Left ventricle myocardium superior (tissue), 1 donor: ENCODE measurements at places on chromosomes 2 and 18.

- no peak for DNase-seq
Measured at GRCh38 chr2:24945907-24946306, 25.8 kb downstream of the DNAJC27 start.

GRCh38 chr18:36717422-36718110, 111.2 kb downstream of the TPGS2 start:
- DNase-seq, result no peak

GRCh38 chr2:39153312-39153711, 32.5 kb upstream of the SOS1 start:
- no peak for DNase-seq

DNA sequence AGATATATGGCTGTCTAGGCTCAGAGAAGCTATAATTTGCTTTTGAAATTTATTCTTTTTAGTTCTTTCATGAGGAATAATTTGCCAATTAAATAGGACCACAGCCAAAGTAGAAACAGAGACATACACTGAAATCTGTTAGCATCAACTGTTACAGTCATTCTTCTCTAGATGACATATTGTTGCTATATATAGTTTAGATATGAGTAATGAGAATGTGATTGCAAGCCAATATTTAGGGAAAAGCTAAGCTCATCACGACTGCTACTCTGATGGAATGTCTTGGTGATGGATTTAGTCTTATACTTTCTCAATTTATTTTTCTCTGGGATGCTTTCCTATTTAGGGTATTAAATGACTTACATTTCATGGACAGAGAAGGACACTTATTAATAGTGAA, 259.1 kb downstream of the LNPK start:
- no peak for DNase-seq

DNA sequence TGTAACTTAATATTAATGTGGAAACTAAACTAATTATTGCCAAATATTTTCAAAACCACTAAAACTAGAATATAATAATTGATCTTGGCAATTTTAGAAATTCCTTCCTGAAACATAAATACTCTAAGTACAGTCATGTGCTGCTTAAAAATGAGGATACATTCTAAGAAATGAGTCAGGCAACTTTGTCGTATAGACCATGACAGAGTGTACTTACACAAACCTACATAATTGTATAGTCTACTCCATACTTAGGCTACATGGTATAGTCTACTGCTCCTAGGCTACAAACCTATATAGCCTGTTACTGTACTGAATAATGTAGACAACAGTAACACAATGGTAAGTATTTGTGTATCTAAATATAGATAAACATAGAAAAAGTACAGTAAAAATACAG, 27.6 kb downstream of the FEZ2 start:
- DNase-seq, result no peak

DNA sequence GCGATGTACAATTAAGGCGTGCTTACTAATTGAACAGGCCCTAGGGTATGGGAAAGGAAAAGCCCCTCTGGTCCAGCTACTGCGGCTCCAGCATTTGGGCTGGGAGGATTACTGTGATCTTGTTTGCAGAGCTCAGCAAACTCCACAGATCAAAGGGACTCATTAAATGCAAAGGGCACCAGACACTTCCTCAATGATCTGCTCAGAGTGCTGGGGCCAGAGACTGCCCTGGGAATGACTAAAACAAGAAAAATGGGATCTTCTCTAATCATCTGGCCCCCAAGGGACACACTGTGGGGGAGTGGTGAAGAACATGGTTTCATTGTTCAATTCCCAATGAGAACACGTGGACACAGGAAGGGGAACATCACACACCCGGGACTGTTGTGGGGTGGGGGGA, 85.0 kb downstream of the MARCHF4 start:
- no peak for DNase-seq

- no peak for DNase-seq
Measured at GRCh38 chr2:137444970-137445369, 519.3 kb upstream of the HNMT start.

- DNase-seq, result no peak
Measured at GRCh38 chr18:58100154-58100553, 56.1 kb downstream of the NEDD4L start.

GRCh38 chr2:187655001-187655400, 100.8 kb upstream of the TFPI start:
- DNase-seq, result no peak

- no peak for DNase-seq
Measured at GRCh38 chr2:134287323-134287722, 33.5 kb downstream of the MGAT5 start.

- no peak for DNase-seq
Measured at GRCh38 chr2:45131587-45131986, 122.3 kb upstream of the SIX2 start.

- peak; percentile 48 for DNase-seq
Measured at GRCh38 chr18:22711192-22711685, 221.9 kb upstream of the RBBP8 start.

- DNase-seq, result no peak
Measured at GRCh38 chr2:198063242-198063641, 258.8 kb downstream of the PLCL1 start.

DNA sequence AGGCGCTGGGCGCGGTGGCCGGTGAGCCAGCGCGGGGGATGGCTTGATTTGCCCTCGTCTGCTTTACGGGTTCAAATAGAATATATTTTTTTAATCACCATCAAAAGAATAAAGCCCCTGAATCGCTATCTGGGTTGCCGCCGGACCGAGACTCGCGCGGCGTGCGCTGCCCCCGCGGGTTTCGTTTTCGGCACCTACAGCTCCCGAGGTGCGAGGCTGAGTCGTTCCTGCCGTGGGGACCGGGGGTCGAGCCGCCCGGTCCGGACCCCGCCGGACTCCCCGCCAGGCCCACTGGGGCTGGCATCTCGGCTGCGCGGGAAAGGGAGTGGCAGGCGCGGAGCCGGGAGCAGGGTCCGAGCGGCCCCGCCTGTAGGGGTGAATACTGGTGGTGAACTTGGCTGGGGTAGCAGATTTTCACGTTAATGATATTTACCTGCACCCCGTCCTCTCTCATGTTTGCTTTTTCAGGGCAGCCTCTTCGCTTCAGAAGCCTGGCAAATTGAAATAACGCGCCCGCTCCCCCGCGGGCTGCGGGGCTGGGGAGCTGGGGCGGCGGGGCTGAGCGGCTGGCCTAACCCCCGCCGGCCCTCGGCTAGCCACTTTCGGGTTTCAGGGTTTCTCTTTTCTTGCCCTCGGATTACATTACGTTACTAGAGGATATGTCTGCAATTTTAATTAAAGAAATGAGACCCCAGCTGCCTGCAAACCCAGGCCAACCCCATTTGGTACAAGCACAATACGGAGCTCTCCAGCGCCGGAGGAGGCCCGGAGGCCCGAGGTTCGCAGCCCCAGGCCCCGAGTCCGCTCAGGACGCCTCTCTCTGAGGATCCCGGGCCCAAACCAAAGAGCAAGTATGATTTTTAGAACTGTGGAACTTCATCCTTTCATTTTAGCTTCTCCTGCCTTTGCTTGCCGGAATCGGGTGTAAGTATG, 1.7 kb upstream of the CELF4 start:
- no peak for DNase-seq

DNA sequence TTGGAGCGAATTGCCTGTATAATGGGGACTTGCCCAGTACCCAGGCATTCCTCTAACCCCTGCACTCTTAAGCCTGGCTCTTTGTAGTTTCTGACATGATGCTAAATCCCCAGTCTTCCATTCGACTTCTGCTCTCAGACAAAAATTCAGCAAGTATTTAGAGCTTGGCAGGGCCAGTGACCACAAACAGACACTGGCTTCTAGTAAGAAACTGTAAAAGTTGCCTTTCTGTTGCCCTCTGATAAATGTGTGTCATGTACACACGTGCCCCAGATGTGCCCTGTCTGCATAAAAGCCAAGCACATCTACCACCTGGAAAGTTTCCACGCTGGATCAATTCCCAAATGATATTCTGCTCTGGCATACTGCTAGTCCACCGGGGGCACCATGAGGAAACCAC, 18.0 kb downstream of the PAX3 start:
- no peak for DNase-seq

DNA sequence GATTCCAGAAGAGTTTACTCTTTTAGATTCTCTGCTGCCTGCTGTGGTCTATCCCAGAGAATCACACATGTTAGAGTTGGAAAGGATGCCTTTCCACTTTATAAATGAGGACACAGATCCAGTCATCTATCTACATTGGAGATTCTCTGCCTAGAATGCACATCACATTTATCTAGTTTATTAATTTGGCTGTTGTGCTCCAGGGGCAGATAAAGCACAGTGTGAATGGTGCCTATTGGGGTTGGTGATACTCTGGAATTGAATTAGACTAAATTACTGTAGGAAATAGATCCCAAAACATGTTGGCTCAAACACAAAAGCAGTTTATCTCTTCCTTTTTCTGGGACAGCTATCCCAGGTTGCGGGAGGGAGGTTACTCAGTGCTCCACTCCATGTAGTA, 14.9 kb downstream of the SIX2 start:
- no peak for DNase-seq

GRCh38 chr2:202140522-202141252, 67.6 kb downstream of the KIAA2012 start:
- DNase-seq, result no peak

- DNase-seq, result no peak
Measured at GRCh38 chr2:33073018-33073417, 126.3 kb downstream of the LTBP1 start.

DNA sequence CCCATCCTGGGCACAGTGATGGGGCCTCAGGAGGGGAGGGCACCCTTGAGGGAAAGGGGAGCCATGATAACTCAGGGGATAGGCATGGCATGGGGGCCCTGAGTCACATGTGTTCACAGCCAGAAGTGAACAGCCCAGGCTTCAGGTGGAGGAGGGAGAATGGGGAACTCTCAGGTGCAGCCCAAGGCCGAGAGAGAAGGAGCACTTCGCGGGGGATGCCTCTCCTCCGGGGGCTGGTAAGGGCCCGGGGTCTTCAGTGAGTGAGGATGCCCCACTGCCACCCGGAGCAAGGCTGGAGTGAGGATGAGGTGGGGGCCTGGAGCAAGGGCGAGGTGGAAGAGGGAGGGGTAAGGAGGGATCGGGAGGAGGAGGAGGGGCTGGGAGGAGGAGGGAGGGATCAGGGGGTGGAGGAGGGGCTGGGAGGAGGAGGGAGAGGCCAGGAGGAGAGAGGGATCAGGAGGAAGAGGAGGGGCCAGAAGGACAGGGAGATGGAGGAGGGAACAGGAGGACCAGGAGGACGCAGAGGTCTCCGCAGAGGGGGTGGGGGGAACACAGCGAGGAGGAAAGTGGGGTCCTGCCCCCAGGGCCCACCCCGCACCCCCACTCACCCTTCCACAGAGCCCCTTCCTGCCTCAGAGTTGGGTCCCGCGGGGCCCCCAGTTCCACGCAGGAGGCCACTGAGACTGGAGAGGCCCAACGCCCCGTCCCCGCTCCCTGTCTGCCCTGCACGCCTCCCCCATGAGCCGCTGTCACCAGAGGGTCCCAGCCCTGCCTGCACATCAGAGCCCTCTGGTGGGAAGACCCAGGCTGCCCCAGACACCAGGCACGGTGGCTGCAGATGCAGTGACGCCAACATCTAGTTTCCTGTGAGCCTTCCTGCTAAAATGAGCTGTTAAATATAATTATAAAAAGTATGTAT, 42.8 kb downstream of the RAMP1 start:
- no peak for DNase-seq

DNA sequence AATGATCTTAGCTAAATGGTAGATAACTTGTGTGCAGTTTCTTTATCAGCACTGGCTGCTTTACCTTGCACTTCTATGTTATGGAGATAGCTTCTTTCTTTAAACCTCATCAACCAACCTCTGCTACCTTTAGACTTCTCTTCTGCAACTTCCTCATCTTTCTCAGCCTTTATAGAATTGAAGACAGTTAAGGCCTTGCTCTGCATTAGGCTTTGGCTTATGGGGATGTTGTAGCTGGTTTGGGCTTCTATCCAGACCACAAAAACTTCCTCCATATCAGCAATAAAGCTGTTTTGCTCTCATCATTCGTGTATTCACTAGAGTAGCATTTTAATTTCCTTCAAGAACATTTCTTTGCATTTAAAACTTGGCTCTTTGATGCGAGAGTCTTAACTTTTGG, 123.7 kb downstream of the PIK3C3 start:
- no peak for DNase-seq

GRCh38 chr2:64720535-64721319, 67.0 kb upstream of the SERTAD2 start:
- DNase-seq, result no peak

- DNase-seq, result no peak
Measured at GRCh38 chr2:241312082-241312481, 3.4 kb downstream of the HDLBP start.

GRCh38 chr2:216463148-216463547, 35.5 kb upstream of the RPL37A start:
- DNase-seq, result no peak

DNA sequence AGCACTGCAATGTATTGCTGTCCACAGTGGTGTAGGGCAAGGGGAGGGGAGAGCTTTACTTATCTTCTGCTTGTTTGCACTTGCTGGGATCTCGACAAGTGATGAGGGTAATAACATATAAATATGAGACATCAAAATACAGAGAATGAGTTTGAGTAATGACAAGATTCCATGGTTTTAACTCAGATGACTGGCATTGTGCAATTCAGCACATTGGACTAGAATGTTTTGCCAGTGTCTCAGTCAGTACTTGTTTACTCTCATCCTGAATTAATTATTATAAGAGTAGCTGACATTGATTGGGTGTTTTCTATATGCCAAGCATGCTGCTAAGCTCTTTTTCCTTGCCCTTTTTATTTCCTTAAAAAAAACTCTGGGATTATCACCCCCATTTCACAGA, 306.7 kb upstream of the MMADHC start:
- DNase-seq, result no peak

DNA sequence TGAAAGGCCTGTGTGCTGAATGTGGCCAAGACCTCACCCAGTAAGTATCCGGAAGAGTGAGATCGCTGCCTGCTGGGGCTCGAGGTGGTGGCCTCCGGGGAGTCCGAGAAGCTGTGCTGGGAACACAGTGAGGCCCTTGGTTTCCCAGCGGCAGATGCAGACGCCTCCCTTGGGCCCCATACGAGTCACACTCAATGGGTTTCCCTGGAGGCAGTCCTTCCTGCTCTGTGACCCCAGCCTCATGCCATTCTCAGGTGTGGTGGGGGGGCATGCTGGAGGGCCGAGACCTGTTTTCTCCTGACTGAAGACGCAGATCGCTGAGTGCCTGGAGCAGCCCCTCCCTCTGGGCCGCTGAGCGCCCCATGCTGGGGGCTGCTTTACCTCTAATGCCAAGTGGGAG, 15.7 kb downstream of the CTDP1 start:
- DNase-seq, result no peak

- no peak for DNase-seq
Measured at GRCh38 chr2:64727843-64728463, 74.2 kb upstream of the SERTAD2 start.

DNA sequence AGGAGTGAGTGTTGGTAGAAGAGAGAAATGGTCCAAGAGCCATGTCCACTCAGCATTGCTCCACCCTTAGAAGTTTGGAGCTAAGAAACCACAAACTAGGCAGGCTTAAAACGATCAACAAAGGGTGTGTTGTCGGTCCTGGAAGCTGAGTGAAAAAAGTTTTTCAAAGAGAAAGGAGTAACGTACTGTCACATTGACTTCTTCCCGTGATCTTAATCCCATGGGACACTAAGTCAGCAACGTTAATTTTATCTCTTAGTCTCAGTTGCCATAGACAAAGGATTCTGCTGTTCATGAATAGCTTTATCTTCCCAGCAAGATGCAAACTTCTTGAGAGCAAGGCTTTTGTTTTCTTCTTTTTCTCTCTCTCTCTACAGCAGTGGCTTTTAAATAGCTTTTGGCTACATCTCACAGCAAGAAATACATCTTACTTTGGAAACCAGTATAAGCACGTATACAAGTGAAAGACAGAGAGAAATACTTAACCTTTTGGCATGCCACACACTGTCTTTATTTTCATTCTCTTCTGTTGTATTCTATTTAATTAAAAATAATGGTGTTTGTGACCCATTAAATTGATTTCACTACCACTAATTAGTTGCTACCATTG, 377.4 kb downstream of the TGIF1 start:
- no peak for DNase-seq
